HS-27A (cell line): ENCODE measurements at places on chromosomes 12 and 14.
A peak's percentile ranks its signal among the peaks of the same experiment; 100 is the strongest.

DNA sequence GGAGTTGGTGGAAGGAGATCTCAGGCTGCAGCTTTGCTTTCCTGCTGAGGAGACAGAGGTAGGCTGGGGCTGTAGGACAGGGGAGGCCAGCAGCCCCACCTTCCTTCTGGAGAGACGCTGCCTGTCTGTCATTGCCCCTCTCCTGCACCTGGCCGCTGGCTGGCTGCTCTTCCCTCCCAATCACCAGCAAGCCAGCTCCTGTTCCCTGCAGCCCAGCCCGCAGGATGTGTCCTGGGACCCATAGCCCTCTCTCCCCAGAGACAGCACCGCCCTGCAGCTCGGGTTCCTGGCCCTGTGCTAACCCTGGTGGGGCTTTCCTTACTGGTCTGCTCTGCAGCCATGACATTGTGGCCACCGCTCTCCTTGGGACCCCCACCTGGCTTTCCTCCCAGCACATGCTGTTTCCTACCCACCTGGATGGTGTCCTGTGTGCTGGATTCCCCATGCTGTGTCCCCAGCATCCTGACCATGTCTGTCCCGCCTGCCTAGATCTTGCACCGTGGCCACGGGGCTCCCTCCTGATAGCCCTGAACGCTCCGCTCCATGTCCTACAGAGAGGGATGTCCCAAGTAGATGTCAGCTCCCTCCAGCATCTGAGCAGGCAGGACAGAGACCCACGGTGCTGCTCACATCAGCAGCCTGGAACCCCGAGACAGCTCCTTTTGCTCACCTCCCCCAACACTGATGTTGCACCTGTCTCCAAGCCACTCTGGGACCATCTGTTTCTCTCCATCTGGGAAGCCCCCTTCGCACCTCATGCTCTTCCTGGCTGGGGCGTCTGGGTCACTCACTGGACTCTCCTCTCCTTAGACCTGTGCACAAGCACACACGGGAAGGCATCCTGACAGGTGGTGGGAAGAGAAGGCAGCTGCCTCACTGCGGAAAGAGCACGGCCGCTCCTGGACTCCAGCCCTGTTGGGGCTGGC is 1.1 kb upstream of the MTA1 start:
- no peak for DNase-seq

DNA sequence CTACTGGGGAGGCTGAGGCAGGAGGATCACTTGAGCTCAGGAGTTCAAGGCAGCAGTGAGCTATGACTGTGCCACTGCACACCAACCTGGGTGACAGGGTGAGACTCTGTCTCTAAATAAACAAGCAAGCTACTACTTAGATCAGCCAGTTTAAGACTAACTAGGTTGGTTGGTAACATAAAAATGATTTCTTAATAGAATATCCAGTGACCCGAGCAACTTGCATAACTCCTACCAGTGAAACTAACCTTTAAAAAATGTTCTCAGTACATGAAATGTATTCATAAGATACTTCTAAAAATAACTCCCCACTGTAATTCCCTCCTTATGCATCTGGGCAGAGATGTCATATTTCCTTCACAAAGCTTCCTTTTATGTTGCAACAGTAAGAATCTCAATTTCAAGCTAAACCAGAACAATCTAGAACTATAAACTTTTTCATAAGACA is 15.9 kb downstream of the TAOK3 start:
- DNase-seq = no peak

GRCh38 chr12:46562625-46563225 is 190.2 kb upstream of the SLC38A2 start:
- DNase-seq = no peak

DNA sequence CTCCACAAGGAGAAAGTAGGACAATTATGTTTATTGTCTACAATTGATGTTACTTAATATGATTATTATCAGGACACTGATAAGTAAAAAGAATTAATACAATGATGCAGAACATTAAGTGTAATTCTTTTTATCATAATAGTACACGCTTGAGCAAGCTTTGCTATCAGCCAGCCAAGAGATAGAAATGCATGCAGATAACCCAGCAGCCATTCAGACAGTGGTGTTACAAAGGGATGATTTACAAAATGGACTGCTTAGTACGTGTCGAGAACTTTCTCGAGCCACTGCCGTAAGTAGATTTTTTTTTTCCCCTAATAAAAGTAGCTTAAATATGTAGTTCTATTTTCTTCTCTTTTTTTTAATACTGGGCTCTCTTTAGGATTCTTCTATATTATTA is 116.9 kb upstream of the AEBP2 start:
- no peak for DNase-seq

DNA sequence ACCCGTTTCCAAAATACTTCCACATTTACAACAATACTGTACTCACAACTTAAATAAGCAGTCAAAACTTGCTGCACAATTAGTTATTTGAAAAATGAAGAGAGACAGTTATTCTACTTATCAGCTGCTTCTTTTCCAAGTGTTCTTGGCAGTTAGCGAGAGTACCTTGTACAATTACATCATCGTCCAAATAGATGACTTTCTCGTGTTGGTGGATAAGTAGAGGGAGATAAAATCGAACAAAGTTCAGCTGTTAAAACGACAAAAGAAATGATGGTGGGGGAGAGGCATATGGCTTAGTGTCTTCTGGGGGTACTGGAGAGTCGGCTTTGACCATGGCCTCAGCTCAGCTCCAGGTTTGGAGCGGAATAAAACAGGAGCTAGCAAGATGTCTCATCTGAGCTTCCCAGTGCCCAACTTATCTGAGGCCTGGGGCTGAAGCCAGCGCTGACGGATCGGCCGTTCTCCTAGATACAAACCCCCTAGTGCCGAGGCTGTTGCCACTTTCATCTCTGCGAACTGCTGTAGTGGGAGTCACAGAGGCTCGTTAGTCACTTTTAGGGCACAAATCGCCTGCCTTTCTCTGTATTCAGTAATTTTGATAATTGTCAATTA is 31.7 kb downstream of the TDG start:
- DNase-seq = no peak

DNA sequence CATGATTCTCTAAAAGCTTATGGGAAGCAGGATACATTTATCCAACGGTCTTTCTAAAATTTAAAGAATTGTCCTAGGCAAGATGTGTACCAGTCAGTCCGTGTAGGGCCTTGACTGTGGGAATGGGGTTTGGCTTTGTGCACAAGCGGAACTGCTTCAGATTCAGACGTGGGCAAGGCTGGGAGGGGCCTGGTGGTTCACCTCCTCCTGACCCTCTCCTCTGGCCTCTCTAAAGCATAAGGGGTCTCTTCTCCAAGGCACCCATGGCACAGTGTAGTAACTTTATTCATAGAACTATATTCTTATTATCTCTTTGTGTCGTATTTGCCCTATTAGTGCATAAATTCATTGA is 121.2 kb upstream of the PTPRB start:
- no peak for DNase-seq

DNA sequence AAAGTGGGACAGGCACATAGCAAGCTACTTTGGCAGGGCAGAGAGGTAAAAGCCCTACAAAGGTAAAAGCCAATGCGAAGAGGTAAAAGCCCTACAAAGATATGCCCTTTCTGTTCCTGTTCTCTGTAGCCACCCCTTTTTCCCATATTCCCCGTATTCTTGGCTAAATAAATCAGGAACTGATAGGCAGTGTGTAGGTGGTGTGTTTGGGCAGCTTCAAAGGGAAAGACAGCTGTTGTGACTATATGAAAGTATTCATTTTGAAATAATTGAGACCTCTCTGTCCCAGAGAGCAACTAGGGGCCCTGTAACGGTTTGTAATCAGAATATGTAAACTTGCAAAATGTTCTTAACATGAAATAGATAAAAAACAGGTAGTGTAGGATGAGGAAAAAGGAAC is 11.3 kb upstream of the SLC41A2 start:
- no peak for DNase-seq

- no peak for DNase-seq
Measured at GRCh38 chr12:50230217-50230616, 53.1 kb downstream of the LIMA1 start.

DNA sequence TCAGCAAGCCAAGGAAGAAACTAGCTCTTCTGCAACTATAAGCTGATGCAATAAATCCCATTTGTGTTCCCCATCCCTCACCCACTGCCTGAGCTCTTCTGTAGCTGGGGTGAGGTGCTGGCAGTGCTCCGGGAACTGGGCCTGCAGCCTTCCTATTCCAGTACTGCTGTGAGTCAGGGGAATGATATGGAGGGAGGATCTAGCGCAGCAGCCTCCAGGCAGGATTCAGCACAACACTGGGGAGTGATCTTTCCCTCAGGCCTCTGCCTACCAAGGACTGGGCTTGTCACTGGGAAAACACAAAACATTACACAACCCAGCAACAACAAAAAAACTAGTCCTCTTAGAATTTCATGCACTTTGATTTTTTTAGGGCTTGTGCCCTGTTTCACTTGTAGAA is 58.7 kb downstream of the ST8SIA1 start:
- peak; percentile 95 for DNase-seq

GRCh38 chr12:76032043-76032981 is 736 bp upstream of the PHLDA1 start:
- no peak for DNase-seq

- DNase-seq = no peak
Measured at GRCh38 chr12:120571299-120571698, 9.9 kb downstream of the POP5 start.

DNA sequence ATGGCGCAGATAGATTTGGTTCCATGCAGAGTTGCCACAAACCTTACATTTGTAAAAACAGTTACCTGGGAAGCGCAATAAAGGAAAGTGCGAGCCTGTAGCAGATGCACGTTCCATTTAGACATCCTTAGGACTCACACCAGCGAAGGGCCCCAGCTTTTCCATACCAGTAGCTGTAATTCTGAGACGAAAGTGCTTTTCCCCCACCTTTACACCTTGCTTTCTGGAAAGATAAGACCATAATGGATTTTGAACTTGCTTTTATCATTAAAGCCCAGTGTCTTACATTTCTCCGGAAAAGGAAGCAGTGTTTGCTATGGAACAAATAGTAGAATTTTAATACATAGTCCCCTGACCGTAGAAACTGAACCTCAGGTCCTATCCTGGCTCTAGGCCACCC is 616 bp upstream of the CCDC77 start:
- DNase-seq = no peak

DNA sequence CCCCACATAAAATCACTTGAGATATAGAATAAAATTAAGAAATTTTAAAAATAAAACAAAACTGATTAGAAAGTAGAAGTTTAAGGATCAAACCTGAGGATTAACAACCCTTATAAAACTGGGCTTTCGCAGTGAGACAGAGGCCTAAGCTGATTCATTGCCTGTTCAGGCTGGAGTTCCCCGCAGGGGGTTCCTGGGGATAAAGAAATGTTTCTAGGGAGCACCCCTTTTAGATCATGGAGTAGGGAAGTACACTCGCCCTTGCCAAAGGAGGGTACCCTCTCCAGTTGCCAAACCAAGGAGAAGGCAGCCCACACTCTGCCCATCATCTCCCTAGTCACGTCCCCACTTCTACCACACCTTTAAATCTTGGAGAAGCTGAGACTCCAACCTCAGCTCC is 6.8 kb downstream of the GLIPR1 start:
- DNase-seq = no peak

DNA sequence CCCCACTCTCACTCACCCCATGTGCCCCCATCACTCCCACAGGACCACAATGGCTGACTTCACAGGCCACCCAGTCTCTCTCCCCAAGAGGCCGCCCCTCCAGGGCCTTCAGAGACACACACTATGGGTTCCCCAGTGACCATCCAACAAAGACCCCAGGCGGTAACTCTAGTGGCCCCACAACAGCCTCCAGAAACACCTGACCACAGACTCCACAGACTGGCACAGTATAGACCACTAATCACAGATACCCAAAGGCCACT is 3.0 kb downstream of the ZNF605 start:
- DNase-seq = no peak

GRCh38 chr12:20490213-20490612 is 121.9 kb downstream of the PDE3A start:
- DNase-seq = no peak

- no peak for DNase-seq
Measured at GRCh38 chr14:58332561-58332960, 34.2 kb downstream of the ARID4A start.

- DNase-seq = no peak
Measured at GRCh38 chr12:6097411-6097810, 27.1 kb downstream of the VWF start.

GRCh38 chr12:16346958-16347357 is 487 bp upstream of the MGST1 start:
- no peak for DNase-seq

DNA sequence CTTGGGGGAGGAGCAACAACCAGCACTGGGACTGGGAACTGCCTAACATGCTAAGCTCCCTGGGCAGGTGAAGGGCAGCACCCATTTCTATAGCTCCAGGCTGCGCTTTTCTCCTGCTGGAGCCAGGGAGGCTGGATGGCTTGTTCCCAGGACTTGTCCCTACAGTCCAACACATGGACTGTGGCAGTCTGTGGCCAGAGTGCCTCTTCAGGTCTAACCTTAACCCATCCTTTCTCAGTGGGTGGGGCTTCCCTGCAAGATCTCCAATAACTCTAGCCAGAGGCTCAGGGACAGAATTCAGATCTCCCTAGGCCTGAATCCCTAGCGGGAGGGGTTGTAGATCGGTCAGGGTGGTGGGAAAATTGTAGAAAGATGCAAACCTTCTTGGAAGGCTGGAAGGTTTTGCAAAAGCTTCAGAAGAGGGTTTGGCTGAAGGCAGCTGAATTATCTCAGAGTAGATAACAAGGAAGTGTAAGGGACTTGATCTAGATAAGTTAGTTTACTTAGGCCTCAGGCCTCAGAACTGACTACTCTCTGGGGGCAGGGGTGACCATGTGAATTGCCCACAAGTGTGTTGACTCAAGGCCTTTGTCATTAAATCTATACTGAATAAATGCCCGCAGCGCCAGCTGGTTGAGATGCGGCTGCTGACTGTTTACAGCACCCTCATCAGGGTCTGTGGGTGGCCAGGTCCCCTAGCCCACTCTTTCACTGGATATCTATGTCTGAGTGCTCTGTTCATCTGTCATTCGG is 60.7 kb downstream of the SSPN start:
- no peak for DNase-seq

DNA sequence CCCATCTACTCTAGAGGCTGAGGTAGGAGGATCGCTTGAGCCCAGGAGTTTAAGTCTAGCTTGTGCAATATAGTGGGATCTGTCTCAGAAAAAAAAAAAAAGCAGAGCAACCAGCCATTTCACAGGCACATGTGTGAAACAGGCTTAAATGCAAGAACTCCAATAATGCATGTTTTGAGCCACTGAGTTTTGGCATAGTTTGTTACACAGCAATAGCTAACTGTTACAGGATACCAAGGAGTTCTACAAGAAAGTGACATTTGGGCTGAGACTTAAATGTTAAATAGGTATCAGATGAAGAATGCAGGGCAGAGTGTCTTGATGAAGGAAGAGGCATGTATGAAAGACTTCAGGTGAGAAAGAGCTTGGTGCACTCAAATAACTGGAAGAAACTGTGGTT is 240.0 kb upstream of the FOXN3 start:
- no peak for DNase-seq
